ENCODE measurements at places on chromosomes 12 and 14.

DNA sequence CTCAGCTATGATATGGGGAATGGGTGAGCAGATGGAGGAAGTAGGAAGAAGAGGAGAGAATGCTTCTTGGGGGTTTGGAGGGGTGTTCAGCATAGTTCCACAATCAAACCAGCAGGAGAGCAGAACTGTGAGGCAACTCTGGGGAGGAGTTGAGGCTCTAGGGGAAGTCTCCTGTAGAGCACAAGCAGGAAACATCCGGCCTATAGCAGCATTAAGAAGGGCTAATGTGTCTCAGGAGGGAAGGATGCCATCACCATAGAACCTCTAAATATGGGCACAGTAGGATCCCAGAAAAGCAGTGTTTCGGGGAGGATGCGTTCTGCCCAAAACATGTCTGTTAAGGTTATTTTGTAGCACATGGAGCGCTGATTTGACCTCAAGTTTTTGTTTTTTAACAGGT lies 8.4 kb upstream of the SALL2 start:
- no peak for DNase-seq

GRCh38 chr12:62106547-62107185 lies 153.5 kb upstream of the USP15 start:
- no peak for DNase-seq

GRCh38 chr14:31937730-31938346 lies 139.3 kb upstream of the ARHGAP5 start:
- peak; percentile 90 for DNase-seq

DNA sequence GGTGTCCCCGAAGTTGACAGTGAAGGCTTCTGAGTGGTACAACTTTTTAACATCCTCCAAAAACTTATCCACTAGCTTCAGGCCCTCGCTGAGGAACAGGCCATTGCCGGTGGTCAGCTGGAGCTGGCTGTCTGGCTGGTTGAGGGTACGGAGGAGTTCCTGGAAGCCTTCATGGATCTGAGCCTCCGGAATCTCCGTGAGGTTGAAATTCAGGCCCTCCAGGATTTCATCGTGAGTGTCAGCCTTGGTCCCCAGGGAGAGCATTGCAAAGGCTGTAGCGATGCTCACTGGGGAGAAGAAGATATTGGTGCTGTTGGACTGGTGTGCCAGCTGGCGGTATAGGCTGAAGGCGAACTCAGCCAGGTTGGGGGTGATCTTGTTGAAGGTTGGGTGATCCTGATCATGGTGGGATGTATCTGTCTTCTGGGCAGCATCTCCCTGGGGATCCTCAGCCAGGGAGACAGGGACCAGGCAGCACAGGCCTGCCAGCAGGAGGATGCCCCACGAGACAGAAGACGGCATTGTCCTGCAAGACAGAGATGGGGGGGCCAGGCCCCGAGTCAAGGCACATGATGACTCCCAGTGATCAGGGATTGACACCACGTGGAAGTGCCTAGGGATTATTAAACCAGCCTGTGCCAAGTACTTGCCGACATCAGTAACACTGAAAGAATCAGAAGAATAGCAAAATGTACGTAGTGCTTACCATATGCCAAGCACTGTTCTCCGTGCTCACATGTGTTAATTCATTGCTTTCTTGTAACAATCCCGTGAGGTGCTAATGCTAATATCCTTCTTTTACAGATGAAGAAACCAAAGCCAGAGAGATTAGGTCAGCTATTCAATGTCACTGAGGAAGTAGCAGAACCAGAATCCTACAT lies 5.4 kb downstream of the SERPINA1 start:
- DNase-seq, result no peak

- no peak for DNase-seq
Observed at GRCh38 chr12:52149651-52150241, 42.1 kb downstream of the KRT80 start.

DNA sequence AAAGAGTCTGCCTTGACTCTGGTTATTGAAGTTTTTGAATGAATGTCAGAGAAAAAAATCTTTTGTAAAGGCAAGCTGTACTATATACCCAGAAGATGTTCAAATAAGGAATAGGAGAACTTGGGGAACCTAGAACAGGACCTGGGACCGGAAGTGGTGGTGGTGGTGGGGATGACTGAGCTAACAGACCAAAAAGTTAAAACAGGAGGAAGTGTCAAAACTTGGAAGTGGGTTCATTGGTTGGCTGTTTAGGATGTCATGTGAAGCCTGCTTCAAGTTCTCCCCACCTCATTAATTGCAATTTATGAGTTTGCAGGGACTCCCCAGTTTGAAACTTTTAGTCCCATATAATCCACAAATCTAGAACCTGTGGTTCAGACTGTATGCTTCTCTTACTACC lies 26.2 kb downstream of the PLXNC1 start:
- DNase-seq, result no peak

DNA sequence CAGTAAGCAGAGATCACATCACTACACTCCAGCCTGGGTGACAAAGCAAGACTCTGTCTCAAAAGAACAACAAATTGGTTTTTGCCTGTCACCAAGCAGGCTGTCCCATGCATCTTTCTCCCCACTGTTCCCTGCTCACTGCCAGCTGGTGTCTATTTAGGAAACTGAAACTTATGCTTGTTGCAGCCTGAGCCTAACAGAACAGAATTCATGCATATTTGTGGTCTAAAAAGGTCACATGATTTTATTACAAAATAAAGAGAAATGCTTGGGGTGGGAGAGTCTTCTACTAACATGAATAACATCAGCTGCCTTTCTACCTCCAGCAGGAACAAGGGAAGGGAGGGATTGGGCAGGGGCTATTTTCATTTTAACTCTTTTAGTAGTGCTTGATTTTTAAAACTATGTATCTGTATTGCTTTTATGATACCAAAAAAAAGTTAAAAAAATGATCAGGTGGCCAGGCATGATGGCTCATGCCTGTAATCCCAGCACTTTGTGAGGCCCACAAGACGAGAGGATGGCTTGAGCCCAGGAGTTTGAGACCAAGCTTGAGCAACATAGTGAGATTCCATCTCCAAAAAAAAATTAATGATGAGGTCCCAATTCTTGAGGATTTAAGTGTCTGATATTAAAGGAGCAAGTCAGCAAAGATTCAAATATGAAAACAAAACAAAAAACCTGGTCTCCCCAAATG lies 923 bp downstream of the STAT2 start:
- peak; percentile 88 for DNase-seq

- DNase-seq, result no peak
Observed at GRCh38 chr14:103542605-103543088, 13.7 kb downstream of the TRMT61A start.

GRCh38 chr12:47022296-47022695 lies 57.1 kb upstream of the PCED1B start:
- DNase-seq, result peak; percentile 86

- DNase-seq, result no peak
Observed at GRCh38 chr14:96081767-96082400, 42.7 kb downstream of the C14orf132 start.

DNA sequence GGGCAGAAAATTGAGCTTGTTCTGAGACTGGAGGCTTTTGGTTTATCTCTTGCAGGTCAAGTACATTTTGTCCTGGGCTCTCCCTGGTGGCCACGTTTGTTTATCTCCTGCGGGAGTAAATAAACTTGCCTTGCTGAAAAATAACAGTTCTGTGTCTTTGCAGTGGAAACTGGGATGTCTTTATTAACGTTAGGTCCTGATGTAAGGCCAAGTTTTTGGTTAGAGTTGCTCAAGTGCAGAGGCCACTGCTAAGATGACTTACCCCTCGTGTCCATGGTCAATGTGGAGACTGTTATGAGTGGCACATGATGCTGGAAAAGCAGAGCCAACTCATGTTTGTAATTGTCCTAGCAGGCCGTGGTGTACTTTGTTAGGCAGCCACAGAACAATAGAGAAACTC lies 3.8 kb downstream of the PTPN11 start:
- DNase-seq, result peak; percentile 36

DNA sequence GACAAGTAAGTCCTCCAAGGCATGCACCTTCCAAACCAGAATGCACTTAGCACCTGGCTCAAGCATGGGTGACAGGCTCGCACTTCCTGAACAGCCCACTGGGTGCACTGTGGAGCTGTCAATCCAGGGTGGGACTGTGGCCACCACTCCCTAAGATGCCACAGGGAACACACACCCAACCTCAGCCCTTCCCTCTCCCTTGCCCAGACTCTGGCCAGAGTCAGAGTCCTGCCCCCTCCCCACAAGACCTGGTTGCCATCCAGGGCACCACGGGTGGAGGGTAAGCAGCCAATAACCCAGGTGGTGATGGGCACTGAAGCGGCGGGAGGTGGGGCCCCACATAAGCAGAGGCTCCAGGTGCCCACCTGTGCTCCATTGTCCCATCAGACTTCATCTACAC lies 160.6 kb downstream of the MYRFL start:
- DNase-seq, result no peak

- no peak for DNase-seq
Observed at GRCh38 chr14:68225321-68225720, 405.7 kb downstream of the RAD51B start.

DNA sequence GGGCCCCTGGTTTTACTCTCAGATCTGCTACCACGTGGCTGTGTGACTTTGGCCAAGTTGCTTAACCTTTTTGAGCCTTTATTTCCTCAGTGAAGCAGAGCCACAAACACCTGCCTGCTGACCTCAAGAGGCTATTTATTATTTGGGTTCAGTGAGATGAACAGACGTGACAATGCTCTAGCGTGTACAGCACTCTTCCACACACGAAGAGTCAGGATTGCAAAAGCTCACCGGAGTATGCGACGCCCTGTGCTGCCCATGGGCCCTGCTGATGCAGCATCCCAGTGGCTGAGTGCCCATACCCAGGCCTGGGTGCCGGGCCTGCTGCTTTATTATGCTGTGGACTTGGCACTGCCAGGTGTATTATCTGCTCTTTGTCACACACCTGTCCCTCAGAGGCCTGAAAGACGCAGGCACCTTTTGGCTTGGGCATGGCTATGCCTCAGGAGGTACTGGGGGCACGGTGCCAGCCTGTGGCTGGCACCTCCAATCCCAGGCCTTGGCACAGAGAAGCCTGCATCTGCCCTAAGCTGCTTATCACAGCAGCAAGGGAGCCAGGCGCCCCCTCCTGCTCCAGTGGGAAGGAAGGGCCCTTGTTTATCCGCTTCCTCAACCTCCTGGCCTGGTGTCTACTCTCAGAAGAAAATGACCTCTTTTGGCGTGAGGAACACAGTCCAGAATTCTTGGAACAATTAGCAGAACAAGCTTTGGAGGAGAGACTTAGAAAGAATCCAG lies 22.3 kb upstream of the TC2N start:
- DNase-seq, result no peak

- DNase-seq, result no peak
Observed at GRCh38 chr14:78227248-78228077, 57.3 kb downstream of the NRXN3 start.

GRCh38 chr12:99985129-99985570 lies 414 bp upstream of the ANKS1B start:
- DNase-seq, result no peak

- DNase-seq, result peak; percentile 39
Observed at GRCh38 chr14:55781046-55781445, 201.0 kb downstream of the KTN1 start.

- DNase-seq, result no peak
Observed at GRCh38 chr12:131994589-131994988, 44.8 kb downstream of the EP400 start.

GRCh38 chr12:52839436-52840105 lies 5.5 kb upstream of the KRT79 start:
- no peak for DNase-seq

- DNase-seq, result peak; percentile 91
Observed at GRCh38 chr12:121214166-121214777, 4.3 kb downstream of the P2RX4 start.

DNA sequence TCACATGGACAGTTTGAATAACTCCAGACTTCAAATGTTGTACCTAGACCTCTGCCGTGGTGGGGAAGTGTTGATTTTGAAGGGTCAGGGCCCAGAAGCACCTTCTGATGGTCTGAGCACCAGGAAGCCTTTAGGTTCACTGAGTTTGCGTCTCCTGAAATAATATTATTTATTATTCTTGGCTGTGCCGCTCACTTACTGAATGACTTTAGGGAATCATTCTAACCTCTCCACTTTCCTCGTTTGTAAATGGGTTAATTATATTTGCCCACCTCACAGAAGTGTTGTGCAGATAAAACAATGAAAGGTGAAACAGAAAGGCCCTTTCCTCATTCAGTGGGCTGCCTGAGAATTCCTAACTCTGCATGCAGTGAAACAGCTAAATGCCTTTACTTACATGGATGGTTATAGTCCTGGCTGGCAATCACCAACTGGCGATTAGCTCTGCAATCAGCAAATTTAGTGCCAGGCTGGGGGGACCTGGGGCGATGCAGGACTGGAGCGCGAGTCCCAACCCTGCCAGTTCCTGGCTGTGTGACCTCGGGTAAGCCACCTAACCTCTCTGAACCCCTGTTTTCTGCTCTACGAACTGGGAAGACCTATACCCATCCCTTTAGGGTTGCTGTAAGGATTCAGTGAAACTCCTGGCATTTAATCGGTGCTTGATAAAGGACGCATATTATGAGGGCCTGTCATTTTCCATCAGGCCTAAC lies 57.5 kb downstream of the MAP1LC3B2 start:
- no peak for DNase-seq

- no peak for DNase-seq
Observed at GRCh38 chr12:110065540-110065939, 17.2 kb upstream of the C12orf76 start.

GRCh38 chr12:131349397-131350127 lies 361.3 kb upstream of the SFSWAP start:
- no peak for DNase-seq

DNA sequence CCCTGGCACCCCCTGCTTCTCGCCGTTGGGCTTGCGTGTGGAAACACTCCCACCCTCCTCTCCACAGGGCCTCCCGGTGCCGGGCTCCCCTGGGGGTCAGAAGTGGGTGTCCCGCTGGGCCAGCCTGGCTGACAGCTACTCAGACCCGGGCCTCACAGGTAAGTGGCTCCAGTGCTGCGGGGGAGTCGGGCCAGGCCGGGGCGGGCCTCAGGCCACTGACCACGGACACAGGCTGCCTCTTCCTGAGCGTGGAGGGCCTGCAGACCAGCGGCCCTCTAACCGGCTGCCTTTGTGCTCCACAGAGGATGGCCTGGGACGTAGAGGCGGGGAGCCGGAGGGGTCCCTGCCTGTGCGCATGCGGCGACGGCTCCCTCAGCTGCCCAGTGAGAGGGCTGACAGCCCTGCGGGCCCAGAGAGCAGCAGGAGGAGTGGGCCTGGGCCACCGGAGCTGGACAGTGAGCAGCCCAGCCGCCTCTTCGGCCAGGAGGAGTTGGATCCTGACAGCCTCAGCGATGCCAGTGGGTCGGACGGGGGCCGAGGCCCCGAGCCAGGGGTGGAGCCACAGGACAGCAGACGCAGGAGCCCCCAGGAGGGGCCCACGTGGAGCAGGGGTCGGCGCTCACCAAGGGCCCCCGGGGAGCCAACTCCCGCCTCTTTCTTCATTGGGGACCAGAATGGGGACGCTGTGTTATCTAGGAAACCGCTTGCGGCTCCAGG lies 21.1 kb downstream of the CEP170B start:
- no peak for DNase-seq

DNA sequence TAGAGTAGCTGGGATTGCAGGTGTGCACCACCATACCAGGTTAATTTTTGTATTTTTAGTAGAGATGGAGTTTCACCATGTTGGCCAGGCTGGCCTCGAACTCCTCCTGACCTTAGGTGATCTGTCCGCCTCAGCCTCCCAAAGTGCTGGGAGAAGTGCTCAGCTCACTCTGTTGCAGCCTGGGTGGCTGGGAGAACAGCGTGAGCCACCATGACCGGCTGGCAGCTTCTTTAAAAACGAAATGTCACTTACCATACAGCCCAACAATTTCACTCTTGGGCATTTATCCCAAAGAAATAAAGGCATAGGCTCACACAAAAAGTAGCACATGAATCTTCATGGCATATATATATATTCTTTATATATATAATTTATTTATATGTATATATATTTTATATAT lies 4.7 kb upstream of the CFAP73 start:
- no peak for DNase-seq

- DNase-seq, result peak; percentile 82
Observed at GRCh38 chr14:79585845-79586244, 625.5 kb downstream of the DIO2 start.

Measured in iris pigment epithelial cell (primary cell).